ENCODE measurements at places on chromosomes 6 and 20.

- no peak for DNase-seq
These were observed 816.4 kb downstream of the EYS start for GRCh38 chr6:64890609-64891008.

DNA sequence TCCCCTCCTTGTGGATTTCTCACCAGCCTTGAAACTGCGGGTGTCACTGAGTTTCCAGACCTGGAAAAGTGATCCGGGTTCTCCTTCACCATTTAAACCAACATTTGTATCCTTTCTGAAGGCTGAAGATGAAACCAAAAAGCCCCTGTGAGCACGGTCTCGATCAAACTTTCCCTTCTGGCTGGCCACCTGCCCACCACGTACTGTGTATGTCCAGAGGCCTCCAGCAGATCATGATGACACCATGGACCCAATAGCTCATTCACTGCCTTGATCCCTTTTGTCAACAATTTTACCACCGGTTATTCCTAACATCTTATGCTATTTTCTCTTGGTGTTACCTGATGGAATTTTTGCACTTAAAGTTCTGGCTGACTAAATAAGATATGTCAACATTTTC is 15.6 kb downstream of the ULBP1 start:
- no peak for DNase-seq

- DNase-seq = no peak
These were observed 223.8 kb downstream of the NRN1 start for GRCh38 chr6:5782783-5783547.

DNA sequence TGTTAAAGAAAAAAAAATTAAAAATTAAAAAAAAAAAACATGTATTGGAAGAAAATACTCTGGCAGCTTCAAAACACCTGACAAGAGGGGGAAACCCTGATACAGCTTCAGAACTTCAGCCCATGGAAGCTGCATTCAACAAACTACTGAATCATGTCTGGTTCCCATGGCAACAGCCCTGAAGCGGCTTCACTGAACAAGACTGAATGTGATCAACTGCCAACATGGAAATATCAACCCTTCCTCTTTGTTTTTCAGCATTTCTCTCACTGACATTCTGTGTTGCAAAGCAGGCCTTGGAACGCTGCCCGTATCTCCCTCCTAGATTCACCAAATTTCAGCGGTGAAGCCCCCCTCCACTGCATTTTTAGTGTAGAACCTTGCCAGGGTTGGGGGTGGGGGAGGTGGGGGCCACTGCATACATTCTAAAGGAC is 91.3 kb upstream of the SHLD1 start:
- no peak for DNase-seq

GRCh38 chr20:8094415-8094818 is 37.6 kb upstream of the PLCB1 start:
- DNase-seq = no peak

GRCh38 chr20:42018979-42019378 is 400.8 kb upstream of the CHD6 start:
- DNase-seq = no peak

DNA sequence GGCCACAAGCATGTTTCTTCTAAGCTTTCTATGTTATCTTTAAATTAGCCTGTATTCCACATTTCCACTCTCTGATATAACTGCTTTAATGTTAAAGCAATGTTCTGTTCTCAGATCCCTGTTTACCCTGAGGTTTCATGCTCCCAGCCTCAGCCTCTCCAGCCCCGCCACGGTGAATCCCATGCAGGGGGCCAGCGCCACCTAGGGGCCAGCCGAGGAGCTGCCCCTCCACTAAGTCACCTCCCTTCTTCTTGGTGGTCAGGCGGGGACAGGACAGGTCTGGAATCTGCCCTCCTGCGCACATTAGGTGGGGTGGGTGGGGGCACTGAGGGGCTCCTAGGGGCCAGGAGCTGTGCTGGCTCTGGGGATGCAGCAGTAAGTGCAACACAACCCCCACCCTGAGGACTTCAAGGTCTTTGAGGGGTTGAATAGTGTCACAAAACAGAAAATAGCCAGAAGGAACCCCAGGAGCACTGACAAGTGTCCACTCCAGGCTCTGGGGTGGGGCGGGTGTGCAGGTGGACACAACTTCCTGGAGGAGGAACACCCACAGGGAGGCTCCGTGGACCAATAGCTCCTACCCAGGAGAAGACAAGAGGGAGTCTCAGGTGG is 61.6 kb downstream of the RAB44 start:
- peak; percentile 85 for DNase-seq

GRCh38 chr20:38607351-38607750 is 5.7 kb downstream of the ARHGAP40 start:
- DNase-seq = no peak

GRCh38 chr20:45727044-45727443 is 4.9 kb downstream of the SPINT4 start:
- no peak for DNase-seq

DNA sequence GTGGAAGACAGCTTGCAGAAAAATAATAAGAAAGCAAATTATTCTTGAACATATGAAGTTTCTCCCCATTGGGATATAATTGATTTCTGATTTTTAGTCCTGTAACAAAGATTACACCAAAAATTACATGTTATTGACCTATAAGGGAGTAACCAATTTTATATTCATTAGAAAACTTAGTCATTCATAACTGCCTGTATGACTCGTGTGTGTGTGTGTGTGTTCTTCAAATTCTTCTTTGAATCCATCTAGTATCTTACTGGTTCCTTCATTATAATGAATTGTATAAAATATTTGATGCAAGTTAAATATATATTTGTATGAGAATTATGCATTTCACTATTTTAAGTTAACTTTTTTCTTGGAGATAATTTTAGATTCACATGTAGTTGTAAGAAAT is 310.4 kb downstream of the HAO1 start:
- DNase-seq = no peak

DNA sequence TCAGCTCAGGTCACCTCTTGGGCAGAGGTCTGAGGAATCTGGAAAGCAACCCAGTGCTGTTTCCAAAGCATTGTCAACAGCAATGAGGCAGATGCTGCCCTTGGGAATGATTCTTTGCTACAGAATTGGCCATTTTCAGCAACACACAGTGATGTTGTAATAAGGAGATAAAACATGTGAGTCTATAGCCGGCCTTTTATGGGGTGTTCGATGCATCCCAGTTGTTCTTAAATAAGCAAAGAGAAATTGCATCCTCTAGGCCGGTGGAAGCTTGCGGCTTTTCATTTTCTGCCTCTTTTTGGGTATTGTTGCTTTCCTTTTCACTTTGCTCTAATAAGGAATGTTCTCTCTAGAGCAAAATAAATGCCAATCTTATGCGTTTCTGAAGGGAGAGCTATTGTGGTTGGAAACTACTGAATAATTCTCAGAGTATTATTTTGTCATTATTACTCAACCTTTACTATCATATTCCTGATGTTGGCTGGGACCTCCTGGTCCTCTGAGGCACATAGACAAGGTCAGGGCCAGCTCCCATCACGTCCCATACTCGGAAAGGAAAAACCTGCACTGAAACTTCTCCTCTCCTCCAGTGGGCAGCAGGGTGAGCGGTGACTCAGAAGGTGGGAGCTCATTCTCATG is 214.2 kb downstream of the CDH26 start:
- DNase-seq = no peak

GRCh38 chr6:1878330-1878729 is 268.6 kb downstream of the FOXC1 start:
- DNase-seq = no peak

- DNase-seq = peak; percentile 86
These were observed 534 bp downstream of the ZNF76 start for GRCh38 chr6:35259948-35260590.

DNA sequence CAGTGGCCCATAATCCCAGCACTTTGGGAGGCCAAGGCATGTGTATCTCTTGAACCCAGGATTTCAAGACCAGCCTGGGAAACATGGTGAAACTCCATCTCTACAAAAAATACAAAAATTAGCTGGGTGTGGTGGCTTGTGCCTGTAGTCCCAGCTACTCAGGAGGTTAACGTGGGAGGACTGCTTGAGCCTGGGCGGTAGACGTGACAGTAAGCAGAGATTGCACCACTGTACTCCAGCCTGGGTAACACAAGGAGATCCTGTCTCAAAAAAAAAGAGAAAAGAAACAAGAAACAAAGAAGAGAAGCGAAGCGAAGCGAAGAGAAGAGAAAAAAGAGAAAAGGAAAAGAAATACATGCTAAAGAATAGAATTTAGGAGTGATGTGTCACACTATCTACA is 69.2 kb downstream of the NUDT3 start:
- DNase-seq = no peak

- no peak for DNase-seq
These were observed 40.4 kb upstream of the NAA20 start for GRCh38 chr20:19976595-19977372.
